ENCODE measurements at places on chromosomes 5 and 9.

DNA sequence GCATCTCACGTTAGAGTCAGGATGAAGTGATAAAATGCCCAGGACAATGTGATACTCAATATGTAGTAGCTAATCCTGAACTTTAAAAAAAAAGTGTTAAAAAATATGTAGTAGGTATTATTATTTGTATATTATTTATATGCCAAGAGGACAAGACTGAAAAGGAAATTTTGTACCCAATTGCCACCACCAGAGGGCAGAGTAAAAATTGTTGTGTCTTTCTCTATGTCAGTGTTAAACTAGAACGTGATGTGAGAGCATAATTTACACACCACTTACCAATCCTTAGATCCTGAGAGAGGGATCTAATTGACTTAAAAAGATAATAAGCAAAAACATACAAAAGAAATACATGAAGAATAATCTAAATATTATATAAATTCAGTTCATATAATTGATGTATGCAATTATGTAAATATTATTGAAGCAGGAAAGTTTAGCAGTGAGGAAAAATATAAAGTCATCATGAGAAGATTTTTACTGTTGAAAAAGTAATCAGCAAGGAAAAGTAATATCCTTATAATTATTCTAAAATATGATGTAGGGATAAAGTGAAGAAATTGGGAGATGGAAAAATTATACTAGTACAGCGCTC lies 288.9 kb downstream of the RAB3C start:
- peak; percentile 18 for DNase-seq

- no peak for DNase-seq
Observed at GRCh38 chr5:32138839-32139493, 35.2 kb downstream of the GOLPH3 start.

DNA sequence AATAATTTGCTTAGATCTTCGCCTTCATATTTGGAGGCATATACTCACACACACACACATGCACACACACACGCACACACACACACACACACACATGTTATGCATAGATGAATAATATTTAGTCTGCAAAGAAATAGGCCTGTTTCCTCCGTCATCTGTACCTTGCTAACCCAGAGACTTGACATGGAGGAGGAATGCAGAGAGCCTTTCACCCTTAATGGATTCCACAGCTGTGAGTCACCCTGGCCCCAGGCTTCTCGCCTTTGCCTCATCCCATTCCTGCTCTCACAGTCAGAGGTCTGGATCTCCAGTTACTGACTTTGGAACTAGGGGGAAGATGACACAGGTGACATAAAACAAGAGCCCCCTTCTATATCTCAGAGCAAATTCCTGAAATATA lies 29.7 kb downstream of the ZNF462 start:
- no peak for DNase-seq

DNA sequence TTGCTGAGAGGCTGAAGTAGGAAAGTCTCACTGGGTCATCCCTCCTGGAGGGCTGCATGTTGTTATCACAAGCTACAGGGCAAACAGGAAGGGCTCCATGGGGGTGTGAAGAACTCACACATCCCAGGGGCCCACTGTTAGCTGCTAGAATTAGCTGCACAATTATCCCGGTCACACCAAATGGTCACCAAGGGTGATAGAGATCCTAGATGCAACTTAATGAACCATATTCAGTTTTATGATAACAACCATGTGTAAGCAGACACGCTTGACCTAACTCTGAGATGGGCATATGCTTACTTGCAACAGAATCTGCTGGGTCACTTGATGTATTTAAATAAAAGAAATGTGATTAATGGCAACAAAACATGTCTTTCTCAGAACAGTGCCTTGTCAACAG lies 143.5 kb upstream of the C6 start:
- no peak for DNase-seq

DNA sequence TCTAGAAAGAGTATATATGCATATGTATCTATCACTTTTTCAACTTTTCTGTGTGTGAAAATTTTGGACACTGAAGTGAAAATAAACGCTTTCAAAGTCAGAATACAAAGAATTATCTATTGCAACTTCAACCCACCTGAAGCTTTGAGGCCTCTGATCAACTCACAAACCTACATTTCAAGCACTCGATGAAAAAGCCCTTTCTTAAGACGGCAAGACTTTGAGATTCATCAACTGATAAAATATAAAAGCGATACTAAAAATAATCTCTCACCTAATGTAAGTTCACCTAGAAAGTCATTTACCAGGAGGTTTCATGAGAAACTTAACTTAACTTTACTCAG lies 1.2 kb downstream of the GOLPH3 start:
- DNase-seq, result peak; percentile 8

DNA sequence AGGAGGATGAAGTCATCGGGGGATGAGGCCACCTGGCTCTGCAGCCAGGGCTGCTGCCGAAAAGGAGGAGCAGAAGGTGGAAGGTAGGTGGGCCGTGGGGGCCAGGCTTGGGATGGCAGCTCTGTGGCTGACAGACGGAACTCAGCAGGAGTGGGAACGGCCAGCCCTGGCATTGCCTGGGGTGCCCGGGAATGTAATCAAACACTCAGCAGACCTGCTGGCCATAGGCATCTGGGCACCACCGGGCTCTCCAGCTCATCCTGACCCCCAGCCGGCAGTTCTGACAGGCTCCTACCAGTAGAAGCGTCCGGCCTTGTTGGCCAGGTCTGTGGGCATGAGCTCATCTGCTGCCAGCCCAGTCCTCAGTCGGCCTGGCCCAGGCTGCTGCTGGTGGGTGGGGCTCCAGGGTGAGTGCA lies 4.3 kb upstream of the FAT2 start:
- DNase-seq, result no peak

- no peak for DNase-seq
Observed at GRCh38 chr5:142725231-142726187, 39.6 kb upstream of the FGF1 start.

DNA sequence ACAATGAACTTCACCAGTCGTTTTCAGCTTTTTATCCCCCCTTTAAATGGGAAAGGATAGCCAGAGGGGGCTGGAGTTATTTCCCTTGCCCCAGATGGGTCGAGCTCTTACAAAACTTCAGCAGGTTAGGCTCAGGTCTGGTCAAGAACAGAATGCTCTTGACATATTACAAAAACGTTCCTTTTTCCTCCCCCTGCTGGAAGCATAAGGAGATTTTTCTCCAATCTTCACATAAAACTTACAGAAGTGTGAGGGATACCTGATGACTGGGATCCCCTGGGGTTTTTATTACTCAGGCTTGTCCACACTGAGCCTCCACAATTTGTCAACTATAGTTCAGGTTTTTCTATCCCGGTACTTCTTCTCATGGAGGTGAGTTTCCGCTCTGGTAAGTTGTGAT lies 60.8 kb downstream of the CSF2 start:
- DNase-seq, result no peak

DNA sequence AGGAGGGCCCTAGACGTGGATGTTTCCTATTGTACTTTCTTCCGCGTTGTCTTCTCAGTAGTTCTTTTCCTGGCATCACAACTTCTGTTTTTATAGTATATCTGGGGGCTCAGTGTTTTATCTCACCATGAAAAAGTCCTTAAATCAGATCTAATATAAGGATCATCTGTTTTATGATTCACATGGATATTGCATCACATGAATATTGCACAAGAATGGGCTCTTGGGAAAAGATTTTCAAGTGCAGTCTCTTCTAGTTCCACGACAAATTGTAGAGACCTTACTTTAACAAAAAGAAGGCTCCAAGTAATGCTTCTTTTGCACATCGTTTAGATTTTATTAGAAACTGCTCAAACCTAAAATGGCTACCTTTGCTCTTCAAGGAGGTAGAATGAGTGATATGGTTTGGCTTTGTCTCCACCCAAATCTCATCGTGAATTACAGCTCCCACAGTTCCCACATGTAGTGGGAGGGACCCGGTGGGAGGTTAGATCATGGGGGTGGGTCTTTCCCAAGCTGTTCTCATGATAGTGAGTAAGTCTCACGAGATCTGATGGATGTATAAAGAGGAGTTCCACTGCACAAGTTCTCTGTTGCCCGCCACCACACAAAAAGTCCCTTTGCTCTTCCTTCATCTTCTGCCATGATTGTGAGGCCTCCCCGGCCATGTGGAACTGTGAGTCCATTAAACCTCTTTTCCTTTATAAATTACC lies 53.7 kb upstream of the FAM120A start:
- DNase-seq, result no peak

DNA sequence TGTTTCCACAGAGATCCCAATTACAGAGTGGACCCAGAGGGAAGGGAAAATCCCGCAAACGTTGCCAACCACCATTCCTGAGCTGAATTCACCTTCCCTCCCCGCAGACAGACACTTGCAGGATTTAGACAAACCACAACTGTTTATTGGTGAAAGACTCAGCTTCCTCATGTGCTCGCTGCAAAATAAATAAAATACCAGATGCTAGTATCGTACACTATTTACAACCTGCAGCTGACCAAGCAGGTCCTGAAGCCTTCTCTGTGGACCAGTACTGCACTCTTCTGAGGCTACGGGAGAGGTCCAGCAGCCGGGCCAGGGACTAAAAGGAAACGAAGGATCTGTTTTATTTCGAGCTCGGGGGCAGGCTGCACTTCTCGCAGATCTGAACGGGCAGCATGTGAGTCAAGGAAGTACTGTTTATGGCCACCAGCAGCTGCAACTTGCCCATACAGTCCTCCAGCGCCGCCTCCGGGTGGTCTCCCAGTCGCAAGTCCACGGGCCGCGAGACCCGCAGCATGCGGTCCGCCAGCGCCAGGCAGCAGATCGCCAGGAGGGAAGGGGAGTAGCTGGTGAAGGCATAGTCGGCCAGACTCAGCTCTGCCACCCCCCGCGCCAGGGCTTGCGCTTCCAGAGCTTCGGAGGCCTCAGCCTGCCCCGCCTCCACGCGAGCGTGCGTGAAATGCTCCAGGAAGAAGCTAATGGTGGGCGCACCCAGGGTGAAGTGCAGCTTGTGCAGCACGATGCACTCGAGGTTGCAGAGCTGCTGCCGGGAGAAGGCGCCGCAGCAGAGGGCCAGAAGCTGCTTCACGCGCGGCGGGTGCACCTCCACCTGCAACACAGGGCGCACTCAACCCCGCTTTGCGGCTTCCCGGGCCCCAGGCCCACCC lies 2.1 kb downstream of the CCNO start:
- no peak for DNase-seq

DNA sequence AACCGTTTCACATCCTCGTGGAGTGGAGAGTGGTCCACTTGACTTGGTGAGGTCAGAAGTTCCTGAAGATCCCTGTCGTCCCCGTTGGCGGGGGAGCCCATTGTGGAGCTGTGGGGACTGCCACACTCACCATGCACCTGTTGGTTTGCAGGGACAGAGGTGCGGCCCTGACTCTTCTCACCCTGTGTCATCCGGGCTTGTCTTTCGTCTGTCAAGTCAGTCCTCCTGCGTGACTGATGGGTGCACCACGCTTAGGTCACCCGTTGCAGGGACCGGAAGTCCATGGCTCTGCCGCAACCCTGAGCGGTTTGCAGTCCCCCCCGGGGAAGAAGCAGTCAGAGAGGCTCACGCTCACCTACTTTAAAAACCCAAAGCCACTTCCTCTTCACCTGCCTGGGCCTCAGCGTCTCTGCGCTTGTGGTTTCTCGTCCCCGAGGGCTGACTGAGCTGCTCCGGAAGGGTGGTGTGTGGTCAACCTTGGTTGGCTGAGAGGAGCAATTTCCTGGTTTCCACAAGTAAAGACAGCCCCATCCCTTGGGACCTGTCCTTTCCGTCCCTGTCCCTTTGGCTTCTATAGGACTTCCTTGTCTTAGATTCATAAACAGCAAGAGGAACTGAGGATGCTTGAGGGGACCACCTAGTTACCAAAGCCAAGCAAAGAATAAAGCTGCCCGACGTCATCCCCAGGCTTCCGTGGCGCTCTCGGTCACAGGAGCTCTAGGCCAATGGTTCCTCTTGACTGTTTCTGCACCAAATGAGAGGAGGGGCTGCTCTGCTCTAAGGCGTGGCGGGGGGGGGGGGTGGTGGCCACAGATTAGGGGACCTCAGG lies 53.2 kb downstream of the USP20 start:
- peak; percentile 75 for DNase-seq

DNA sequence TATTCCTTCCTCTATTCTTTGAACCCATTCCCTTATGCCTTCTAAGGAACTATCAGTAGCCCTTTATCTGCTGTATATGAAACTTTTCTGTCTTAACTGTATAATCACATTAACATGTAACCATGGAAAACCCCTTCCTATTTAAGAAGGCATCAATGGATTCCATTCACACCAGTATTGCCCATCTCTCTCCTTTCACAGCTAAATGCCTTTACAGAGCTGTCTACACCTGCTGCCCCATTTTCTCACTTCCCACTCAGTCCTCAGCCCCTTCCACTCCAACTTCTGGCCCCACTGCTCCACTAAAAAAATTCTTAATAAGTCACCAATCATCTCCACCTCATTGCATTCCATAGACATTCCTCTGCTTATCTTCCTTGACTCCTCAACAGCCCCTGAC lies 50.8 kb downstream of the SEC61B start:
- DNase-seq, result no peak

GRCh38 chr9:4894076-4894475 lies 91.0 kb upstream of the JAK2 start:
- DNase-seq, result no peak
